Iris pigment epithelial cell (primary cell): ENCODE measurements at places on chromosomes 13 and 19.

DNA sequence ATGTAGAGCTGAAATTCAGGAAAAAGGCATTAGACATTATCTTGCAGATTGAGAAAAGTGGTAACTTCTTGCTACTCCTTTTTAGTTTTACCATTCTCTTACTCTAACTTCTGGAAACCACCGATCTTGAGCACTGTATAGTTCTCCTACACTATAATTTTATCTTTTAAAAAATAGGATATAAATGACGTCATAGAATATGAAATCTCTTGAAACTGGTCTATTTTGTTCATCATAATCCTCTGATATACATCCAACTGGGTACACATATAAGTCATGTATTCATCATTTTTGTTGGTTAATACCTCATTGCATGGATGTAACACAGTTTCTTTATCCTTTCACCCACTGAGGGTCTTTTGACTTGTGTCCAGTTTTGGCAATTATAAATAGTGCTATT lies 629.9 kb upstream of the PRR20A start:
- no peak for DNase-seq

- DNase-seq: peak; percentile 97
These were observed 769.0 kb upstream of the SLITRK1 start for GRCh38 chr13:84651288-84651687.

DNA sequence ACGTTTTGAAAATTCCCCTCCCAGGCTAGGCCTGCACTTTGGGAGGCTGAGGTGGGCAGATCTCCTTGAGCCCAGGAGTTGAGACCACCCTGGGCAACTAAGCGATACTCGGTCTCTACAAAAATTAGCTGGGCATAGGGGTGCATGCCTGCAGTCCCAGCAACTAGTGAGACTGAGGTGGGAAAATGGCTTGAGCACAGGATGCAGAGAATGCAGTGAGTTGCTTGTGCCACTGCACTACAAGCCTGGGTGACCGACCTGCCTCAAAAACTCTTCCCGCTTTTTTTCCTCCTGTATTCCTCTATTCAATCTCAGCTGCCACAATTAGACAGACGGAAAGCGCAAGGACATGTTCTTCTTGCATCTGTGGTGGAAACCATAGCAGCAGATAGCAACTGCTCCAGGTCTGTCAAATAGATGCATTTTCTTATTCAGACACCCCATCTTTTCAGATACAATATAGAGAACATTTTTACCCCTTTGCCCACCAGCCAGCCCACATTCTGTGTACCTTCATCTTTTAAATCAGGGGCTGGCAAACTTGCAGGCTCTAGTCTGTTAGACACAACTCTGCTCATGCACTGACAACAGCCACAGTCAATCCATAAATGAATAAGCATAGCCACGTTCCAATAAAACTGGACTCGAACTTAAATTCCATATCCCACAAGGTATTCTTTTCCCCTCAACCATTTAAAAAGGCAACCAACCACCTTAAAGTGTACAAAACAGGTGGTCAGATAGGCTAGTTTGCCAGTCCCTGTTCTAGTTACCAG lies 4.8 kb downstream of the TPT1 start:
- no peak for DNase-seq

GRCh38 chr19:45528149-45528743 lies 21.0 kb downstream of the VASP start:
- DNase-seq: peak; percentile 40

DNA sequence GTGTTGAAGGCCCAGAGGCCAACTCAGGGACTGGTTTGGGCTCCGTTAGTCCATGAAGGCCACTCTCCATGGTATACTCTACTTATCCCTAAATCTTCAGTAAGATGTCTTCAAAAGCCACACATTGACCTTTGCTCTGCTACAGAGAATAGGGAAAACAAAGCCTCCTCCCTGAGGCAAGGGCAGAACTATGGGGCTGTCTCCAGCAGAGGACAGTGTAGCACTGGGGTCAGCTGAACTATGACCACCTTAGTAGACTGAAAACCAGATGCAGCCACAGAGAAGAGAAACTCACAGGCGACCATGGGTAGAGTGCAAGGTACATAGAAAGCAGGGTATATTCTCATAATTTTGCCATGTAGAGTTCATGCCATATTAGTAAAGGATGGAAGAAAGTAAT lies 587.4 kb downstream of the LMO7 start:
- no peak for DNase-seq

DNA sequence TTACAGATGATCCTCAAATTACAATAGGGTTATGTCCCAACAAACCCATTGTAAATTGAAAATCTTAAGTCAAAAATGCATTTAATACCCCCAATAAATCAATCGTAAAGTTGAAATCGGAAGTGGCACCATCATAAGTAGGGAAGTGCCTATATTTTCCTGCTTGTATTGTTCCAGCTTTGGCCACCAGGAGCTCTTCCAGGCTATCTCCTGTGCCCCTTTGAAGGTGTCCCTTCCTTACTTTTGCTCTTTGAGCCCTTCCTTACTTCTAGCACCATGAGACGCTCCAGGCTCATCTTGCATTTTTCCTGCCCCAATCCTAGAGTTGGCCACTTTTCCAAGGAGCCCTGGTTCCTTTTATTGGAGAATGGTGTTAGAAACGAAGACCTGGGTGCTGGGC lies 163.0 kb upstream of the TSC22D1 start:
- no peak for DNase-seq

DNA sequence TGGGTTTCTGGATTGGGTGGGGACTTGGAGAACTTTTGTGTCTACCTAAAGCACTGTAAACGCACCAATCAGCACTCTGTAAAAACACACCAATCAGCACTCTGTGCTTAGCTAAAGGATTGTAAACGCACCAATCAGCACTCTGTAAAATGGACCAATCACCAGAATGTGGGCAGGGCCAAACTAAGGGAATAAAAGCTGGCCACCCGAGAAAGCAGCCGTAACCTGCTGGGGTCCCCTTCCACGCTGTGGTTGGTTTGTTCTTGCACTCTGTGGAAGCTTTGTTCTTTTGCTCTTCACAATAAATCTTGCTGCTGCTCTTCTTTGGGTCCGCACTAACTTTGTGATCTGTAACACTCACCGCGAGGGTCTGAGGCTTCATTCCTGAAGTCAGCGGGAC lies 37.3 kb downstream of the LIG4 start:
- DNase-seq: no peak

DNA sequence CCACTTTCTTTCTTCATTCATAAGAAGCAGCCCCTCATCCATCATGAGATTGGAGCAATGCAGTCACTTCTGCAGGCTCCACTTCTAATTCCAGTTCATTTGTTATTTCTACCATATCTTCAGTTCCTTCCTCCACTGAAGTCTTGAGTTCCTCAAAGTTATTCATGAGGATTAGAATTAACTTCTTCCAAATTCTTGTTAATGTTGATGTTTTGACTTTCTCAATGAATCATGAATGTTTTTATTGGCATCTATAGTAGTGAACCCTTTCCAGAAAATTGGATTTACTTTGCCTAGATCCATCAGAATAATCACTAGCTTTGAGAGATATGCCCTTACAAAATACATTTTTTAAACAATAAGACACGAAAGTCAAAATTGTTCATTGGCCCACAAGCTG lies 2567.7 kb upstream of the PCDH20 start:
- DNase-seq: peak; percentile 5

DNA sequence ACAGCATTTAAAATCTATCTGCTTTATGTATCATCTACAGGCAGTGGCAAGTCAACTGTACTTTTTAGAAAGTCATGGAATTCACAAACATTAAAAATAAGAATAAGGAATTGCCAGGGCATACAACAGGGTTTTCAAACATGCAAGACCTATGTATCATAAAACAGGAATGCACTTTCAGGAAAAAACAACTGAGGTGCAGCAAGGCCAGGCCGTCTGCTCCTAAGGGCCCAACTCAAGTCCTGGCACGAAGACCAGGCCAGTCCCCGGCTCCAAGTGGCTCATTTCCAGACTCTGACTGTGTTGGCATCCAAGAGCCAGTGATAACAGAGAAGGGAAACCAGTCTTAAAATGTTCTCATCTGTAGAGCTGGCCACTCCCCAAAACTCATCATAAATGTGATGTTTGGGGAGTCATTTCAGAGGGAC lies 7.1 kb downstream of the RFX2 start:
- peak; percentile 87 for DNase-seq

- no peak for DNase-seq
These were observed 5.0 kb downstream of the ANO8 start for GRCh38 chr19:17329366-17330261.

DNA sequence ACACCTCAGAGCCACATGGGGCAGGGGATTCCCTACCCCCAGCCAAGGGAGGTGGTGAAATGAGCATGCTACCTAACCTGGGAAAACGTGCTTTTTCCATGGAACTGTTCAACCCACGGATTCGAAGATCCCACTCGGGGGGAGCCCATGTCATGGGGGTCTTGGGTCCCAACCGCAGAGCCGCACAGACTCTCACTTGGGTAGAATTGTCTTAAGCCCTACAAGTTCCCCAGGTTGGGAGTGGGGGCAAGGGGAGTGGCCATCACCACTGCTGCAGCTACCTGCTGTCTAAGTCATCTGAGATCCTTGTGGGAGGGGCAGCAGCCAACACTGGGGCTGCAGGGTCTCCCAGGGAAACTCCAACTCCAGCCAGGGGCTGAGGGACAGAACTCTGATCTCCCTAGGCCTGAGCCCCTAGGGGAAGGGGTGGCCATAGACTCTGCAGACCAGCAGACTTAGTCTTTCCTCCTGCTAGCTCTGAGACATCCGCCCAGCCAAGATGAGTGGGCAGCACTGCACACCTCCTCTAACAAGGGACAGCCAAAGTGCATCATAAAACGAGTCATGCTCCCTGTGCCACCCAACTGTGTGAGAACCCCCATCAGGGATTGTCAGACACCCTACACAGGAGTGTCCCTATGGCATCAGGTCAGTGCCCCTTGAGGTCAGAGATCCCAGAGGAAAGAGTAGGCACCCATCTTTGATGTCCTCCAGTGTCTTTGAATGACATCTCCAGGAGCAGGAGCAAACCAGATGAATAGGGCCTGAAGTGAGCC lies 610.4 kb upstream of the SLITRK6 start:
- no peak for DNase-seq

- DNase-seq: no peak
These were observed 7.8 kb downstream of the DOT1L start for GRCh38 chr19:2171349-2172145.

GRCh38 chr13:93637852-93638251 lies 411.2 kb downstream of the GPC6 start:
- no peak for DNase-seq

- DNase-seq: no peak
These were observed 34.7 kb downstream of the BTBD2 start for GRCh38 chr19:1980809-1981181.

GRCh38 chr19:38046254-38047048 lies 139.4 kb downstream of the SIPA1L3 start:
- no peak for DNase-seq

DNA sequence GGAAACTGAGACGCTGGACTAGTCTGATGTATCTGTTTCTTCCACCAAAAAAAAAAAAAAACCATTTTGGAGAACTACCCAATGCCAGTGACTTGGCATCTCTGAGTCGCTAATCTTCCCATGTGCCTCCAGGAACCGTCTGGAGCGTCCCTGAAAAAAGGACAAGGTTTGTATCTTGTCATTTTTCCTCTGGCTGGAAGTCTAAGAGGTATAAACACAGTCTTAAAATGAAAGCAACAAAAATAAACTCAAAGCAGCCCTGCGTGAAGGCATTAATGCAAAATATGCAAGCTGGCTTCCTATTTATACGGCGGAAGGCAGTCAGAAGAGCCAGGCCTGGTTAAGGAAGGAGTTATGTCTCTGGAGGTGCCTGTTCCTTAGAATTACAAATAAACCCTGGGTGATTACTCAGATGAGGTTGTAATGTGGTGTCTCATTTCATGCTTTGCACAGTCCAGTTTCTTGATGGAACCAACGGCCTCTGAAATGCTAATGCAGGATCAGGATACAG lies 20.3 kb downstream of the ACTN4 start:
- DNase-seq: peak; percentile 93

GRCh38 chr13:32609428-32609827 lies 23.2 kb downstream of the PDS5B start:
- DNase-seq: no peak

- no peak for DNase-seq
These were observed 23.5 kb downstream of the AKT2 start for GRCh38 chr19:40261631-40262030.

DNA sequence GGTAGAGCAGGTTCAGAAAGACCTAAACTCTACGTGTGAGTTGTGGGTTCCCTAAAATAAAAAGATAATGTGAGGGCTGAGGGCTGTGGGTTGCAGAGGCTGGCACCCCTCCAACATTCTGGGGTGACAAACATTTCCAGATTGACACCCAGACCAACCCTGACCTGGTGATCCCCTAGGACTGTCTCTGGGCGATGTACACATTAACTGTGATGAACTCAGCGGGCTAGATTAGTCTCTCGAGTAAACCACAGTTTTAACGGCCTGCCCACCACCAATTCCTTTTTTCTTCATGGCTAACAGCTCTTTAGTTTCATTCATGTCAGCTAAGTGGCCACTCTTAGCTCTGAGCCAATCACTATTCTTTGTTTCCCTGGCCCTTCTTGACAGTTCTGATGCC lies 24.8 kb downstream of the SIAH3 start:
- no peak for DNase-seq

- no peak for DNase-seq
These were observed 530.6 kb downstream of the KLF12 start for GRCh38 chr13:73603646-73604045.

DNA sequence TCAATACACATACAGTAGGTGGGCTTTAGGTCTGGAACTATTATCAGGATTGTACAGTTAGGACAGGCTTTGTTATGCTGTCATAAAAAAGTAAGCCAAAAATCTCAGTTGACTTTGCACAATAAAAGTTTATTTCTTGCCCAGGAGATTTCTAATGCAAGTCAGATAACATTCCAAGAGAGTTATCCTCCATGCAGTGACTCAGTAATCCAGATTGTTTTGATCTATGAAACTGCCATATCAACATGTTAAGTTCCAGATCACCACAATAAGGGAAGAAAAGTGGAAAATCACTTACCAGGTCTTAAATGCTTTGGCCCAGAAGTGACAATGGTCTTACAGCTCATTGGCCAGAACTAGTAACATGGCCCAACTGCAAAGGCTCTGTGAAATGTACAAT lies 636.2 kb upstream of the KLF12 start:
- peak; percentile 86 for DNase-seq

- DNase-seq: no peak
These were observed 4.4 kb downstream of the ELSPBP1 start for GRCh38 chr19:47998800-47999199.

- peak; percentile 51 for DNase-seq
These were observed 13.8 kb downstream of the CILP2 start for GRCh38 chr19:19551853-19552192.

GRCh38 chr19:13700621-13701020 lies 63.7 kb upstream of the MRI1 start:
- DNase-seq: no peak

- no peak for DNase-seq
These were observed 1.6 kb downstream of the METTL21C start for GRCh38 chr13:102693250-102693649.

DNA sequence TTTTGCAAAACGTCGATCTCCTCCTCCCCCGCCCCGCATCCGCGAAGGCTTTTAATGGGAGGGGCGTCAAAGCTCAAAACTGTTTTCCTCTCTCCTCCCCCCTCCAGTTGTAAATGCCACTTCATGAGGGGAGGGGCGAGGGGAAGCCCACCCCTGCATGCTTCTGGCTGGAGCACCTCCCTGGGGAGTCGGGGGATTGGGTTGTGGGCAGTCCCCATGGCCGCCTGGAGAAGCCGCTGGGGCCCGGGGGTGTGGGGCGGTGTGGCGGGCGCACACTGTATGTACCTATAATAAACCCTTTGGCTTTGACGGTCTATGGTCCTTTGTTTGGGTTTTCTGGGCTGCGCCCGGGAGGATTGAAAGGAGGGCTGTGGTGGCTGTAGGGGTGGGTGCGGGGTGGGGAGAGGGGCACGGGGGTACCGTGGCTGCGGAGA lies 505 bp upstream of the SHKBP1 start:
- no peak for DNase-seq

- no peak for DNase-seq
These were observed 15.0 kb upstream of the KLF2 start for GRCh38 chr19:16309643-16310042.
